ENCODE measurements at places on chromosomes 6 and 20. TPM values are rescaled to one million over a fixed set of nuclear protein-coding genes. Genes with fewer than 3 reads are reported as not detected.

The DPPA5 gene
- total RNA-seq, result not detected

The SIRPD gene
- total RNA-seq, result not detected

DNA sequence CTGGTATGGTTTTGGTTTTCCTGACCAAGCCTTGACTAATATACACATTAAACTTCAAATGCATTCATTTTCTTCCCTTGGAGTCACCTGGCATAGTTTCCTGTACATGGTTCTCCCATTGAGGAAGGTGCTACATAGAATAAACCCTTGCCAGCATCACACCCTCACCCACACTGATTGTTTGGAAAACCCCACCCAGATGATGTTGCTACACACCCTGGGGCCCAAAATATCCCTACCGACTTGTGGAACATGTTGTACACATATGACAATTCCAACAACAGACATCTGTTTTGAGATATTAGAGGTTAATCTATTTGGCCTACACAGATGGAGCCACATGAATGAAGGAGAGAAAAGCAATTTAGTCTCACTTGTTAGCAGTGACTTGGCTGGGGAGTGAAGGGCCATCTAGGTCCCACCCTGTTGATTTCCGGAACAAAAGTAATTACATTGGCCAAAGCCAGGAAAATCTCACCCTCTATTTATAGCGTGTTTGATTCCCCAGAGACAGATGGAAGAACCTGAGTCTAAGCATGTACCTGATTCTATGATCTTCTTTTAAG, 606.0 kb upstream of the BTBD3 start:
- DNase-seq, result no peak

- peak; percentile 64 for DNase-seq
Measured at GRCh38 chr6:143427109-143427817, 23.2 kb downstream of the ADAT2 start.

The TRMT6 gene
- total RNA-seq, result 35.8 TPM

DNA sequence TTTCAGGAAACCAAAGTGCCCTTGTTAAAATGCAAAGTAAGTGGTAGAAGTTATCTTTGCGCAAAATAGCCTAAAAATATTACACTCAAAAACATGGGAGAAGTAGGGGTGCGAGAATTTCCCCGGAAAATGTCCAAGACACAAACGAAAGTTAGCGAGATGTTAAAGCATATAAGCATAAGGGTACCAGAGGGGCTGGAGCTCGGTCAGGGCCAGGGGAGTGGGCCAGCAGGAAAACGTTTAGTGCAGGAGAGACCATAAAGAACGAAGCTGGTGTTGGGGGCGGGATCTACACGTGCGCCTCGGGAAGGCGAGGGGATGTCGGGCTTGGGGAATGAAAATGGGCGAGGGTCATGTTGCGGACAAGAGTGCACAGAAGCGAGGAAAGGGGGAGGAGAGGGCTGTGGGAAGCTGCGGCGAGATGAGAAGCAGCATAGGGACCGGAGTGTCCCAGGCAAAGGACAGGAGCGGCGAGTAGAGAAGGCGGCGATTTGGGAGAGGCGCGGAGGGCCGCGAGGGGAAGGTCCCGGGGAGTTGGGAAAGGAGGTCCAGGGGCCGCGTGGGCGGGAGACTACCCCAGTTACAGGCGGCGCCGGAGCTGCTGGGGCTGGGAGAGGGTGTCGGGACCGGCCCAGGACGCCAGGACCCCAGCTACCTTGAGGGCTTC, 600 bp downstream of the XPO5 start:
- no peak for DNase-seq

DNA sequence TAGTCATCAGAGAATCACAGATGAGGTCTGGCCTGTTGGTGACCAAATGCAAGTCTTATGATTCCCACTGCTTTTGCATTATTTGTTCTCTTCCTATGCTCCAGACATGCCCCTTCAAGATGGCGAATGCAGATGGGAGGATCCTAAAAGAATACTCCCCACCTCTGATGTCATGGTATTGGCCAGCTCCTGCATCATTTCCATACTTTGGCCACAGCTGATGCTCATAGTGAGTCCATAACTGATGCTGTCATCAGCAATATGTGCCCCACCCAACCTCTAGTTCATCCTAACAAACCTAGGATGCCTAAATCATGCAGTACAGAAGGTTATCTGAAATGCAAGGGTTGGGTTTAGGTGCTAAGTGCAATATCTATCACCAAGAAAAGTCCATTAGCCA, 5.4 kb upstream of the WFDC9 start:
- DNase-seq, result no peak

The HLA-DQB1 gene
- total RNA-seq, result 22.7 TPM

DNA sequence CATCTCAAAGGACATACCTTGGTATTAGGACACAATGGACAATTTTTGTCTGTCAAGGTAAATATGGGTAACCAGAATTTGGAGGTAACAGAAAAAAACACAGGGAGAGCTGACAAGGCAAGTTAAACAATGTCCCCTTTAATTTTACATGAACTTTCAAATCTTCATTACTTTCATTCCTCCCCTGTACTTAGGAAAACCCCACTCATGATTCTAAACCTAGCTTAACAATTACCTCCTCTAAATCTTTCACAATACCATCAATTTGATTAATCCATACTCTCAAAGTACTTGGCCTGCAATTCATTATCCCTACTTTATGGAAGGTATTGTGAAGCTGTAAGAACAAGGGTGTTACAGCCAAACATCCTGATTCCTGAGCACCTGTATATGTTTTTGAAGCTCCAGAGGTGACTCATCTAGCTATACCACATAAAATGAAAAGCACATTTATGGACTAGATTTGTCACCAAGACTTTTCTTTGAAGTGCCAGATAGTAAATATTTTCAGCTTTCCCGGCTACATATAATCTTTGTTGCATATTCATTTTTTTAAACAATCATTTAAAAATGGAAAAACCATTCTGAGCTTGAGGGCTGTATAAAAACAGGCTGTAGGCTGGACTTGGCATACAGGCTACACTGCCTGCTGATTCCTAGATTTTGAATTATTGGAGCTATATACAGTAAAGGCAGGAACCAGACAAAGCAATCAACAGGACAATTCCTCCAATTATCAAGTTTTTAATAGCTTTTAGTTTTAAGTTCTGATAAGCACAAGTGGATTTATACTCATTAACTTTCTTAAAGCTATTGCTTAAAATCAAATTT, 22.9 kb downstream of the DEK start:
- no peak for DNase-seq

The MAPK13 gene
- 77.3 TPM for total RNA-seq

The LTA gene
- total RNA-seq, result 854 TPM

GRCh38 chr20:63942250-63942951, 13.8 kb downstream of the UCKL1 start:
- peak; percentile 41 for DNase-seq

DNA sequence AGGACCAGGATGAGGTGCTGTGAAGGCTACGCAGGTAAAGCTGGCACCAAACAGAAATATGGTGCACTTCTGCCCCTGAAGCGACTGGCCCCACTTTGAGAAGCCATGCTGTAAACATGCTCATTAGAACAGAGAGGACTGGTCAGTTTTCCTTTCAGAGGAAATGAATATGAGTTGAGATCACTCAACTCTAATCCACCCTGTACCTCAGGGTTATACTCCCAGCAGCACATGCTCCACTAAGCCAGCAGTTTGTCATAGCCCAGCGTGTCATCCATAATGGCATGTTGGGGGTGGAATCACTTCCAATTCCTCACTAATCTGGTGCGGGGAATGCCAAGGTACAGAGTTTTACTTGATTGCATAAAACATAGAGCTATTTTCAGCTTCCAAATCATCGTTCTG, 98.1 kb downstream of the HIVEP2 start:
- no peak for DNase-seq

DNA sequence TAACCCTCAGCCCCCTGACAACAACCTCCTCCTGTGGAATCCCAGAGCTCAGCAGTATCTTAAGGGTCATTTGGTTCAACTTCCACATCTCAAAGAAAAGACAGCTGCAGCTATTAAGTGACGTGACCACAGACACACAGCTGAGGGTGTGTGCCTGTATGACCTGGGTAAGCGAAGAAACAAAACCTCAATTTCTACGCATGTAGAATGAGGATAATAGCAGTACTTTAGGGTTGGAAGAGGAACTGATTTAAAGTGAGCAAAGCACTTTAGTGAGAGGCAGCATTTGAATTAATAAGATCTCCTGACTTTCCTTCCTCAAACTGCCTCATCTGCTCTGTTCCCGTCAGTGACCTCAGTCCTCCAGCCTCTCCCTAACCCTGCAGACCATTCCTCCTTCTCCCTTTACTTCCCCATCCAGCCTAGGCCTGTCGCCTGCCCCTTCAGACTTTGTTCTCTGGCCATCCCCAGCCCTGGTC, 6.8 kb upstream of the ARMC2 start:
- no peak for DNase-seq
